Daoy (cell line): ENCODE measurements at places on chromosomes 13 and 19. TPM values are rescaled to one million over a fixed set of nuclear protein-coding genes. Genes with fewer than 3 reads are reported as not detected.

The CYP2A7 gene
- not detected in 2 replicates for total RNA-seq

The CILP2 gene
- total RNA-seq: 0.40 and 1.0 TPM in 2 replicates

The GARIN5A gene
- 0.46 and 0.95 TPM in 2 replicates for total RNA-seq

The PTOV1 gene
- 61.2 and 67.8 TPM in 2 replicates for total RNA-seq

The LILRA1 gene
- total RNA-seq: not detected in 2 replicates

The RFPL4A gene
- 64.2 and 89.1 TPM in 2 replicates for total RNA-seq
